Activated naive CD8-positive, alpha-beta T cell treated with anti-CD3 and anti-CD28 coated beads, Interleukin-2, amount 50 U/mL, for 16 hours (primary cell): ENCODE measurements at places on chromosomes 12 and 14.

GRCh38 chr12:118356809-118357256, 15.9 kb downstream of the TAOK3 start:
- no peak for DNase-seq

GRCh38 chr12:87152841-87153528, 876.2 kb downstream of the C12orf50 start:
- no peak for DNase-seq

GRCh38 chr14:47567273-47567672, 108.1 kb downstream of the MDGA2 start:
- no peak for DNase-seq

DNA sequence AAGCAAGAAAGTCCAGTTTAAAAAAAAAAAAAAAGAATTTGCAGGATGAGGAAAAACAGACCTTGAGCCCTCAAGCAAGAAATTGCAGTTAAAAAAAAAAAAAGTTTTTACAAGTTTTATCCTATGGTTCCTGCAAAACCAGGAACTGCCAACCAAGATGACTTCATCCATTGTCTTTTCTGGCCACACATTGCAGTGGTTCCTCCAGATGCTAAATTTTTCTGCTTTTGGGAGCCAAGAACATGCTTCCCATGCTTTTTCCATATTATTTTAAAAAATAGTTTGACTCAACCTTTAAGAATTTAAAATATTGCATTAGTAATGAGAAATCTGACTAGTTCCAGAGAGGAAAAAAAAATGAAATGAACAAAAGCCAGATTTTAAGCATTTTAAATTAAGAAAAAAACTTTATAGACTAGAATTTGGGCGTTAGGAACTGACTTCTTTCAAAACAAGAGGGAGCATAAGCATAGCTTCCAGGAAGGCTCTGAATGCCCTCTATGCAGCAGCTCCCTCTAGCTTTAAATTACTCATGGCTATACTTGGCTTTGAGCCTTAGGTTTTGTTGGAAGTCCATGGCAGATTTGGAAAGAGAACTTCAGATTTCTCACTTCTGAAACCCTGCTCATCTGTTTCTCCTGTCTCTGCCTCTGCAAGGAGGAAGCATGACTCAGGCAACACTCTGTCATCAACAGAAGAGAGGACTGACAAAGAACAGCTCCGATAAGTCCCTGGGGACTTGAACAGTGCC, 124.5 kb downstream of the GPR65 start:
- DNase-seq, result no peak

- no peak for DNase-seq
These were observed 31.0 kb downstream of the EID3 start for GRCh38 chr12:104334581-104334980.

GRCh38 chr12:10807186-10807585, at the start of gene TAS2R8:
TSS of gene TAS2R8 (minus strand) at chr12:10807286. CDS start at chr12:10806980, 306 bp downstream.
- no peak for DNase-seq

DNA sequence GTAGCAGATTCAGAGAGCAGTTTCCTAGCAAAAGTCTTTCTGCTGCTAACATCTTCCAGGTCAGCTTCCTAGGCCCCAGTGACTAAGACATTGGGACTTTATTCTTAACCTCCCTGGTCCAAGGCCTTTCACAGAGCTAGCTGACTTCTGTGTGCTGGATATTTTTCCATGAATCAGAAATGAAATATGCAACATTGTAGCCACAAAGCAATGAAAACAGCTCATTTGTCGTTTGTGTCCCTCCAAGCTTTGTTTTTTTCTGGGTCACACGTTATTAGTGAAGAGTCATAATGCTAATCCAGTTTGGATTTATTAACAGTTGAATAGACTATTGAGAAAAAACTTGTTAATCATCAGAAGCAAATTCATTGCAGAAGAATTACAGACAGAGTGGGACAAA, 82.4 kb downstream of the ARF6 start:
- no peak for DNase-seq

DNA sequence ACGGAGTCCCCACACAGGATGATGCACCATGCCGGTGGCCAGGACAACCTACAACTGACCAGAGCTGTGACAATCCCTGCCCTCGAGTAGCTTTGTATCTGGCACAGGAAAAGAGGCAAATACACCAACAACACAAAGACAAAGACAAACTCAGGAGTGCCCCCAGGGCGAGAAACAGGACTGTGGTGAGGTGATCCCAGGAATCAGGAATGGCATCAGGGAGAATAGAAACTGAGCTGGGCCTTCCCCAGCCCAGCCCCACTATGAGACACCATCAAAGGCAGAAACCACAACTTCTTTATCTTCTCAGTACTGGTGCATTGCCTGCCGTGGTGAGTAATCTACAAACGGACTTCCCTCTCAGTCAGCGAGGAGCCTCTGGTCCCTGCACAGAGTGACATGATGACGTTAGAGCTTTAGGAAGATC, 157.7 kb downstream of the TTC7B start:
- no peak for DNase-seq

DNA sequence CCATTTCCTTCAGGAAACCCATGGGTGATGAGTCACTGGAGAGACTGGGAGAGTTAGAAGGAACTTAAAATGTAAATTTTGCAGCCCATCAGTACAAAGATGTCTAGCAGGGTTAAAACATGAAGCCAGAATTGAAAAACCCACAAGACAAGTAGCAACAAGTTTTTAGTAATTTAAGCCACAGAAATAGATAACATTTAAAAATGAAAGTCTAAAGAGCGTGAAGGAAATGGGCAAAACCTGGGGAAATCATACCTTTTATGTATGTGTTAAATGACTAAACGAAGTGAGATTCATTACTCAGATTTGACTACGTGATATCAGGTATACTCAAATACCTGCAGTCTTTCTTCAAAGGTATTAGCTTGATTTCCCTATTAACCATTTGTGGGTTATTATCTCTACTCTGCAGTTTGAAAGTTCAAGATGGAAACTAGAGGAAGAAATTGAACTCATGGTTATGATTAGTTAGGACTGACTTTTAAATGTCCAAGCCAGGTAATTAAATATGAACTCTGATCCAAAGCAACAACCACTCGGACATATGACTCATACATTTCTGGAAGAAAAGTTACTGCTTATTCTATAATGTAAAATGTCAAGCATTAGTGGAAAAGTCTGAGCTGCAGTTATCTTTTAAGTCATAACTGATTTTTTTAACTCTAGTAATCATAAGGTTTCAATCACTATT, 84.1 kb downstream of the ITPR2 start:
- no peak for DNase-seq

DNA sequence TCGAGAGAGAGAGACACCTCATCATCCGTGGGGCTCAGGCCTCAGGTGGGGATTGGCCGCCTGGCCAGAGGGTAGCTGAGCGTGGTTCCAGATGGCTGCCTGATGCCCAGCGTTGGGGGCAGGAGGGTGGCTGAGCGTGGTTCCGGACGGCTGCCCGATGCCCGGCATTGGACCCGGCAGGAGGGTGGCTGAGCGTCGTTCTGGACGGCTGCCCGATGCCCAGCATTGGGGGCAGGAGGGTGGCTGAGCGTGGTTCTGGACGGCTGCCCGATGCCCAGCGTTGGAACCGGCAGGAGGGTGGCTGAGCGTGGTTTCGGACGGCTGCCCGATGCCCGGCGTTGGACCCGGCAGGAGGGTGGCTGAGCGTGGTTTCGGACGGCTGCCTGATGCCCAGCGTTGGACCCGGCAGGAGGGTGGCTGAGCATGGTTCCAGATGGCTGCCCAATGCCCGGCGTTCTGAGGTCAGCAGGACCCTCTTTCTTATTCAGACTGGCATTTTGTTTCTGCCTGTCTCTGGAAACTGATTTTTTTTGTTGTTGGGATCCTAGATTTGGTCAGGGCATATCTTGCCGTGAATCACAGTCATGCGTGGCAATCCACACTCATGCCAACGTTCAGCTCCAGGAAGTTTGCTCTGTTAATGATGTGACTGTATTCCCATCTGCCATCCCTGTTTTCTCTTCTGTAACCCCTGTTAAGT, 40.7 kb downstream of the GALNT9 start:
- DNase-seq, result no peak

- DNase-seq, result no peak
These were observed 60.9 kb downstream of the PLEKHA5 start for GRCh38 chr12:19190292-19191031.

DNA sequence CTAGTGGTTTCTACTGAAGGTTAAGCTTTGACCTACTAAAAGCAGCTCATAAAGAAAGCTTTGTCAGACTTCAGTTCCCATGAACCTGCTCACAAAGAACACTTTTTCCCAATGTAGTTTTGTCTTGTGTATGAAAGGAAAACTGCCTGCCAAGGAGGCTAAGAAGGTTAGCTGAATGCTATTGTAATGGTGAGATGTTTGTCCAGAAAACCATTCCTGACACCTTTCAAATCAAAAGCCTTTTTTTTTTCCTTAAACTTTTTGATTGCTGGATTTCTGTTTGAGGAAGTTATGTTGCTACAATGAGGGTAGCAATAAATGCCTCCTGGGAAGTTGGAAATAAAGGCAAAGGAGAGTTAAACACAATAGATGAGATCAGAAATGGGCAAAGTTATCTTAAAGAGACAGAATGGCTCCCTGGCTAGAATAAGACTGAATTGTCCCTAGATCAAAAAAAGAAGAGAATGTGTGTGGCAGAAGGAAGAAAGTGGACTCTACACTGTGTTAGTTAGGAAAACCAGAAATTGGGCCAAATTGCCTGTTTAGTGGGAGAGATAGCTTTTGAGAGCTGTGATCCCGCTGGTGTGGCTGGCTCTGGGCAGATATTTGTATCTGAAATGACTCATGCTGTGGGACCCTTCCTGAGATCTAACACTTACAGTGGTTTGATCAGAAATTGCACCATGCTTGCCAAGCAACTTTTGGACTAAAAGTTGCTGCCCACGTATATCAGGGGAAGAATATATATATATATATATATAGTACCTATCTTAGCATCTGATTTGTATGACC, 27.5 kb downstream of the TECPR2 start:
- no peak for DNase-seq

- DNase-seq, result no peak
These were observed 72.4 kb upstream of the CHST11 start for GRCh38 chr12:104384141-104384880.

GRCh38 chr12:4370265-4370664, 9.2 kb downstream of the FGF23 start:
- DNase-seq, result no peak

DNA sequence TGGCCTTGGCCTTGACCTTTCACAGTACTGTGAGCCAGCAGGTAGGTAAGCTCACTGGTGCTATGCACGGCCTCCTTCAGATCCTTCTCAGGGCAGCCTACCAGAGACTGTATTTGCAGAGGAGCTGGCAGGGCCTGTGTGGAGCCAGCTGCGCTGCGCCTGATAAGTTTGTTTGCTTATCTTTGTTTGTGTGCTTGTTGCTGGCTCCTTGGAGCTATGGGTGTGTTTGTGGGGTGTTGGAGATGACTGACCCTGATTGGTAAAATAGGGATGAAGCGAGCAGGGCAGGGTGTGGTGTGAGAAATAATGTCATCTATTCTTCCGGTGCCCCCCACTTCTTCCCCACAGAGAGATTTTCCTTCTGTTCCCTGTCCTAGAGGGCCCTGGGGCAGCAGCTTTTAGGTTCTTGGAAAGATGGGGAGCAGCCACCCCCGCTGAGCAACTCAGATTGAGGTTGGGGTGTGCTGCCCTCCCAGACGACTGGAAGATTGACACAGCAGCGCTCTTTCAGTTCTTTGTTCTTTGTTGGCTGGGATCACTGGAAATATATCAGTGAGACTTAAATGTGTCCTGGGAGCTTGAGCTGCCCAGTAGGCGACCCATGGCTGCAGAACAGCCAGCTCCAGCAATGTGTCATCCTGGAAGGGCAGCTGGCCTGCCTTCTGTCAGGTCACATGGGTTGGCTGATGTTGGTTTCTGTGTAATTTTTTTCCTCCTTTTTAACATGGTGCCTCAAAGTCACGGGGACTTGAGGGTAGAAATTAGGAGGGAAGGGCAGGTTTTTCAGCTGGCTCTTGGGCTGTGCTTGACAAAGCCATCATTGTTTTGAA, 19.6 kb downstream of the MLXIP start:
- no peak for DNase-seq

DNA sequence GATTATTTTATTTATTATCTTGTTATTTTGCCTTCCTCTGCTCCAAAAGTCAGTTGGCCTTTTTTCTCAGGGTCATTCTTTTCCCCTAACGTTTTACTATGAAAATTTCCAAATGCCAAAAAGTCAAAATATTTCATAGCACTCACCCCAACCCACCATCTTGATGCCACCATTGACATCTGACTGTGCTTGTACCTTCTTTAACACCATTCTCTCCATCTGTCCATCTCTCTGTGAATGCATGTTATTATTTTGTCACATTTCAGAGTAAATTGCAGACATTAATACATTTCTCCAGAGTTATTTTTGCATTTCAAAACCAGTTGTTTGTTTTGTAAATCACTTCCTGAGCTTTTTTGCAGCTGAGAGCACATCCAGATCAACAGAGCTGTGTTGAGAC, 38.6 kb downstream of the FOXN4 start:
- DNase-seq, result no peak

GRCh38 chr12:115467531-115467930, 783.6 kb upstream of the TBX3 start:
- DNase-seq, result no peak

DNA sequence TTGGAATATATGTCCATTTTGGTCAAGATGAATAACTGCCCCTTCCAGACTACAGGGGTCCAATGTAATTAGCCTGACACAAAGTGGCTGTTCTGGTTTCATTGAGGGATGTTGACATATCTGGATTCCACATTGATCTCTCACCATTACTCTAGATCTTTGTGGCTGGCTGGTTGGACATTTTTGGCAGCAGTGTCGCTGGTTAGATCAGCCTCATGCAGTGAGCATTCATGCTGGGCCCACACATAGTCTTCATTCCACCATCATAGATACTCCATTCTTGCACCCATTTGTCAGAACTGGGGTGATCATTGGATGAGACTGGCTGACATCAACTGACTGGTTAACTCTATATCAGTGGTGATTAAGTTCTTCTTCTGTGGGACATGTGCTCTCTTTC, 74.4 kb downstream of the MGST1 start:
- DNase-seq, result no peak

DNA sequence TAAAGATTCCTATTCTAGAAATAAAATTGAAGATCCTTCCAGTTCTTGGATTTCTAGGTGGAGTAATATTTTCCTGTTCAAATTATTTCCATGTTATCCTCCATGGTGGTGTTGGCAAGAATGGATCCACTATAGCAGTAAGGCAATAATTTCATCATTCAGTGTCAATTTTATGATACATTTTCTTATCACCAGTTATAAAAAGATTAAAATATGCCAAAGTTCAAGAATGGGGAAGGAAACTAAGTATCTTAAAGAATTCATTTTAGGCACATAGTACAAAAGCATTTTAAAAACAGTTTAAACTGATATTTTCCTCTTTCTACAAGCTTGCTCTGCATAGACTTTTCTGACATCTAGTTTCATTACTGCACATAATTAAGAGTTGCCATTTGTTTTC, 19.1 kb downstream of the SYCP3 start:
- DNase-seq, result no peak
